ENCODE measurements at places on chromosomes 6 and 20.

- DNase-seq = no peak
Measured at GRCh38 chr6:149449831-149450678, 34.8 kb downstream of the ZC3H12D start.

- DNase-seq = no peak
Measured at GRCh38 chr20:41524980-41525613, 93.1 kb downstream of the CHD6 start.

DNA sequence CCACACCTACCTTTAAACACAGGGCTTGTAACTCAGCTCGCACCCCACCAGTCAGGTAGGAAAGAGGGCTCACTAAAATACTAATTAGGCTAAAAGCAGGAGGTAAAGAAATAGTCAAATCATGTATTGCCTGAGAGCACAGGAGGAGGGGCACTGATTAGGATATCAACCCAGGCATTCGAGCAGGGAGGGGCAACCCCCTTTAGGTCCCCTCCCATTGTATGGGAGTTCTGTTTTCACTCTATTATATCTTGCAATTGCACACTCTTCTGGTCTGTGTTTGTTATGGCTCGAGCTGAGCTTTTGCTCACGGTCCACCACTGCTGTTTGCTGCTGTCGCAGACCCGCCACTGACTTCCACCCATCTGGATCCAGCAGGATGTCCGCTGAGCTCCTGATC lies 657.2 kb downstream of the PRIM2 start:
- DNase-seq = no peak

DNA sequence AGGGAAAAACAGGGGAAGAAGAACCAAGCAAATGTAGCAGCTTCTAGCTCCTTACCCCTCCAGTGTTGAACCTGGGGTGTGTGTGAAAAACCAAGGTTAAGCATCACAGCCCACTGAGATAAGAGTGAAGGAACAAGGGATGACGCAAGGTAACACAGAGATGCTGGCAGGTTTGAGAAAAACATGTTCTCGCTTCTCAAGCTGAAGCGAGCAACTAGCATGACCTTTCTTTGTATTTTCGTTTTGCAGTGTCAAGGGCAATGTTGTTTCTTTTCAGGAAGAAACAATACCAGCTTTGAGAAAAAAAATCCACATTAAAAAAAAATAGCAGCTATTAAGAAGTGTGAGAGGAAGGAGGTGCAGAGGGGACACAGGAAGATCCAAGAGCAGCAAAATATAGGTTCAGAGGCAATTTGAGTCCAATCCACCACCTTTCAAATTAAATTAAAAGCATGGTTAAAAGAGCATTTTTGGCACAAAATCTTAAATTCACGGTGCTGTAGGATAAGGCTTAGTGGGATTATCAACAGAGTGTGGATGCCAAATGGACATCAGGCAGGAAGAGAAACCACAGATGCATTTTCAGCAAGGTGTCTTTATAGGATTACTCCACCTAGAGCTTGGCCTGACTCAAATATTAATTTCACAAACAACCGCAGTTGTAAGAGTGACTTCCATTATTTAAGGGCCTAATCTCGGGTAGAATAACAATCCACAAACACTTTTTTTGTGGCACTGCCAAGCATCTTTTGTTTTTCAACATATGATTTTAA lies 70.9 kb downstream of the SYNE1 start:
- DNase-seq = no peak

DNA sequence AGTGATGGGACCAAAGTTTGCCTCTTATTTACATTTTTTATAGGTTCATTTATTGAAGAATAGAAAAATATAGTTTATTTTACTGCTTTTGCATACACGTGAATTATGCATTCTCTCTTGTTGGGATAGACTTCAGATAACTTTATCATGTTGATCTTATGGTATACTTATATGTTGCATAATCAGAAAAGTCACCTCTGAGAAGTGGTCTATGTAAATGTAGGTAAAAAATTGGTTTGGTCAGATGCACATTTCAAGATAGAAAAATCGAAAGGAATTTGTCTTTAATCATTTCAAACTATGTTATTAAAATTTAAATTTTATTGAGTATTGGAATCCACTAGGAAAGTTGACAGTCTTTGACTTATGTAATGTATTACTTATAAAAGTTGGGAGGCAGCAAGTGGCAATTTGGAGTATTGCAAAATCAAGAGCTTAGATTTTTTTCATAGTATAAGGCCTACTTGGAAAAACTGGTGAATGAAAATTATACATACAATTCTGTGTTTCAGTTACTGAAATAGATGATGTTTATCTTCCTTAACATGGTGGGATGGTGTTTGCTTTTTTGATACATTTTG lies 2.4 kb downstream of the PHF3 start:
- no peak for DNase-seq

DNA sequence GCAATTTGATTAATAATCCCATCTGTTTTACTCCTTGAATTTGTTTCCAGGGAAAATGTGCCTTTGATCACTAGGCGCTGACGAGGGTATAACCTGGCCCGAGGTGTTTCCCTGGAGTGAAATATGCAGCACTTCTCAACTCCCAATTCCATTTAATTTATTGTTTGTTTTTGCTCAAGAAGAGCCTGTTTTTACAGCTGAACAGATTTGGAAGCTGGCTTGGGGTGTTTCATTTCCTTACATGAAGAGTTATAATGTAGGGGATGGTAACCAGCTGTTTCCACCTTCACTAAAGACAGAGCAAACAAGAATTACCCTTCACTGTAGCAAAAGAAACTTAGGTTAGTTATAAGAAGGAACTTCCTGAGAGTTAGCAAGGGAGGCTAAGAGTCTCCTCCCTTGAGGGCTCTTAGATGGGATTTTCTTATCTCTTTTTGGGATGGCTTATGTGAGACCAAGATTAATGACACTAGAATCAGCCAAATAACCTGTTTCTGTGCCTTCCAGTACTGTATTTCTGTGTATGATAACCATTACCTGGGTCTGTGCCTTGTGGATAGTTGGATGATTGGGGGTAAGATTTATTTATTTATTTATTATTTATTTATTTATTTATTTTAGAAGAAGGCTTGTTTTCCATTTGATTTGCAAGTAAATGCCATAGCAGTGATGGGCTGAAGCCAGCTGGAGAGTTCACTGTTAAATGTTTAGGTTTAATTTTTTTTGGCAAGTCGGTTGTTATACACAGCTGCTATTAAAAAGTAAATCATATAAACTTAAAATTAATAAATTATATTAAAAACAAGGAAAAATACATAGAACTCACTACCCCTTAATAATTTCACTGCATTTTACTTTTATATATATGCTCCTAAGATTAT lies 162.2 kb upstream of the BMP2 start:
- no peak for DNase-seq

DNA sequence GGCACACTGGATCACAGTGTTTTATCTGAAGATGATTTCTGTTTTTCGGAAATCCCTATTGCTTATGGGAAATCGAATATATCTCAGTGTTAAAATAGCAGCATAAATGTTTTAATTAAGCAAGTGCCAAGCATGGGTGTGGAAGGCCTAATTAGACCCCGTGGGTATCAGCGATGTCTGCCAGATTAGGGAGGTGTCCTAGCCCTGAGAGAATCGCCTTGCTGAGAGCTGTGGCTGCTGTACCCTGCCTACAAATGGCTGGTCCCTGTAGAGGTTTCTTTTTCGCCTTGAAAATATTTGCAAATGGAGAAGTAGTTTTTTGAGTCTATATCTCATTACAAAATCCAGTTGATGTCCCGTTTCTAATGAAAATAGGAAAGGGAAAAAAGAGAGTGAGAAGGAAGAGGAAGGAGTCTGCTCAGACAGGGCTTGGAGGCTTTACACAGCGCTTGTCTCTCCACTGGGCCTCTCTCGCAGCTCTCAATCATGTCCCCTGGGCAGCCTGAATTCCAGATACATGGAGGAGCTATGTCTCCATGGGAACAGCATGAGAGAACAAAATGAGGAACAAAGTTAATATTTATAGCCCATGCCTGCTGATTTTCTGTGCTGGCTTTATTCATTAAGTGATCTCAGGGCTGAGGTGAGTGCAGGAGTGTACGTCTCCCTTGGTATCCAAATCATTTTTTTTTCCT lies 35.2 kb upstream of the BCLAF1 start:
- DNase-seq = no peak

DNA sequence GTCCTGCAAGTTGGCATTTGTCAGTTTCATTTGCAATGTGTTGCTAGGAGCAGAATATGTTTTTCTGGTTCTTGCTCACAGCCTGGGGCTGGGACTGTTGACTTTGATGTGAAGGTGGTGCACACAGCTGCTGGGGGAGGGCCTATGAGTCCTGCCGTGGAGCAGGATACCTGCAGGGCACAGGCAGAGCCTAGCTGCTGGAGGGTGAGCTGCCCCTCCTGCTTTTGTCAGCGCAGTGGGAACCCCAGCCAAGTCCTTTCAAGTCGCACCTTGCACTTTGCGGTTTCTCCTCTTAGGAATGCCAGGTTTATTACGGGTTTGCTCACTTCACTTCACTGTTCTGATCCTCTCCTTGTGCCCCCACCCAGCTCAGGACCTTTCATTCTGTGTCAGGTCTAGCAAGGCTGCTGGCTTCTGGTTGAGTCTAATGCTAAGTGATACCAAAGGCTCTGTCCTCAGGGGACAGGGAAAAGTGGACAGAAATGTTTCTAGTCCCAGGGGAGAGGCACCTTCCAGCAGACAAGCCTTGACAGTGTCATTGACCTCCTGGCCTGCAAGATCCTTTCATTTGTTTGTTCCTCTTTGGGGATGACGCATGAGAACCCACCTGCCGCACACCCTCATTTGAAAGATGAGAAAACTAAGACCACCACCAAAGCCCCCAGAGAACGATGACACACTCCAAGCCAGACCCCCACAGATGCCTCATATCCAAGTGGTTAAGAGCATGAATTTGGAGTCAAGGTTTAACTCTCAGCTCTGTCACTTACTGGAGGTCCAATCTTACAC lies 2.7 kb upstream of the SPO11 start:
- no peak for DNase-seq

DNA sequence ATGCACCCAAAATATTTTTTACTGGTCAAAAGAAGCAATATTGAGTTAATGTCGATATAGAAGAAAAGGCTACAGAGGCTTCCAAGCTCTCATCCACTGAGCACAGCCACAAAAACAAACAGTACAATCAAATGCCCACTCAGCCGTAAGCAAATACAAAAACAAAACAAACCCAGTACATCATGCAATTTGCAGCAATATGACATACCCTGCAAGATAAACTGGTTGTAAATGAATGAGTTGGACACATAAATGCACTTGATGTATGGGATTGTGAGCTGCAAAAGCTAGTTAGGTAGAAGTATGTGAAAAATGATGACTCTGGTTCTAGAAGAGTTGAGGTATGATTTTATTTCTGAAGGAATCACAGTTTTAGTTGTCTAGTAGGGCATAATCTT lies 83.9 kb downstream of the SESN1 start:
- DNase-seq = no peak

DNA sequence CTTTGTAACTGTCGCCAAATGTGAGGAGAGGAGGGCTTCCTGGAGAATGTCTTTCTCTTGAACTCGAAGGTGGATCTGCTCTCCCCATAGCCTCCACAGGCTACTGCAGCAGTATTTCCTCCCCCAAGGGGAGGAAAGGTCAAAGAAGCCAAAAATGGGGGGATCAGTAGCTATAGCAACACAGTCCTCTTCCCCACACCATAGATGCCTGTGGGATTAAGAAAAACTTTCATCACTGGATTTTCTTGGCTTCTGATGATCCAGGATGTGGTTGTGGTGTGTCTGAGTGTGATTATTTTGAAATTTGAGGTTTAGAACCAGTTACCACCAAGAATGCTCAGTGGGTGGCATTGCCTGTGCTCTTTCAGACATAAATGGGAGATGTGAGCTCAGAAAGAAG lies 140.1 kb upstream of the SPACA1 start:
- DNase-seq = no peak

DNA sequence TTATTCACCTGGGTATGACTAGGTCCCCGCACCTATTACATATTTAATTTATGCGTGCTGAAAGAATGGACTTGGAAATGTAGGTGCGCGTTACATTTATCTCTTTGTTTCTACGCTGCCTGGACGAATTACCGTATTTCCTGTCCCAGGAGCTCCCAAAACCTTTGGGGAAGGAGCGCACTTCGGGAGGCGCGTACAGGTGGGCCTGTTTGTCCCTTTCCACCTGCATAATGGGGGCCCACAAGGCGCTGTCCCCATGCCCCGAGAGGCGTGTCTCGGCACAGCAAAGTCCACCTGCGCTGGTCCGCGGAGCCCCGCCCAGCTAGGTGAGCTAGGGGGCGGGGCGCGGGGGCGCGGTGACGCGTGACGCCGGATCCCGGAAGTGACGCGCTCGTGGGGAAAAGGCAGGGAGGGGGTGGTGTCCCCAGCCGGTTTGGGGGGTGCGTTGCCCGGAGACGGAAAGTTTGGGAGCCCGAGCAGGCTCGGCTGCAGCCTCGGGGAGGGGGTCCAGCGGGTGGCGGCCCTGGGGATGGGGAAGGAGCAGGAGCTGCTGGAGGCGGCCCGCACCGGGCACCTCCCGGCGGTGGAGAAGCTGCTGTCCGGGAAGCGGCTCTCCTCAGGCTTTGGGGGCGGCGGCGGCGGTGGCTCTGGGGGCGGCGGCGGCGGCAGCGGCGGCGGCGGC lies at the start of gene ANKS1A:
Gene ANKS1A, plus strand, starts transcription at position 382 of the 682 bp plus-strand sequence. Its CDS starts 148 bp downstream, at position 530.
- DNase-seq = peak; percentile 8

DNA sequence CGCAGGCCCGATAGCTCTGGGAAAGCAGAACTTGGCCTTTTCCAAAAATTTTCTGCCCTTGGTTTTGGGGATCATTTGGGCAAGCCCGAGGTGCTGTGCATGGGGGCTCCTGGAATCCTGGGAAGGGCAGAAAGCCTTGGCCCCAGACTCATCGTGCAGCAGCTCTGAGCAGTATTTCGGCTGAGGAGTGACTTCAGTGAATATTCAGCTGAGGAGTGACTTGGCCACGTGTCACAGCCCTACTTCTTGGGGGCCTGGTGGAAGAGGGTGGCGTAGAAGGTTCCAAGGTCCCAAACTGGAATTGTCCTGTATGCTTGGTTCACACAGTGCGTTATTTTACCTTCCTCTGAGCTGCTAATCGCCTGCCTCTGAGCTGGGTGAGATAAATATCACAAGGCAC lies 1.1 kb upstream of the BMP2 start:
- DNase-seq = no peak

- DNase-seq = no peak
Measured at GRCh38 chr20:61631751-61632150, 379.7 kb downstream of the CDH4 start.

GRCh38 chr6:44561060-44561623 lies 173.6 kb downstream of the CDC5L start:
- no peak for DNase-seq

DNA sequence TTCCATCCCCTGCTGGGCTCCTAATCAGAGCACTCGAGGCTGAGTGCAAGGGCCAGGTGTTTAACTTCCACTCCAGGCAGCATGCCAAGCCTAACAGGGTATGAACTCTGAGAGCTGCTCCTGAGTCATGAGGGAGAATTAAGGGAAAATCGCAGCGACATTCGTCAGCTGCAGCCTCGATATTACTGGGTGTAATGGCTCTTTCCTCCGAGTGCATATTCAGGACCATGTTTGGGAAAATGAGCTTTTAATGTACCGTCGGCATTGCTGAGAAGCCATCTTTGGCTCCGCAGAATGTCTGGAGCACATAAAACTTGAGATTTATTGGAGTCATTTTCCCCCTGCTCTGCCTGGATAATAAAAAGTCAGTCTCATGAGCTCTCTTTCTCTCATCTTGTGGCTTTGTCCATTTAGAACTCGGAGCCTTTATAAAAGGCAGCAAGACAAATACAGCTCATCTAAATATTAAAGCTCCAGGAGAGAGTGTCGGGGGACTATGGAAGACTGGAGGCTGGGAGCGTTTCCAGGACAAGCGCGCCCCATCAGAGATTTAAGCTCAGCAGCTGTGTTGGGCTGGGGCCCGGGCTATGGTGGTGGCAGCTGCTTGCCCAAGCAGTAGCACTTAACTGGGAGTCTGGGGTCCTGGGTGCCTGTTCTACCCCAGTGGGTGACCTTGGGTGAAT lies 103.7 kb downstream of the TOX2 start:
- DNase-seq = no peak

GRCh38 chr6:148451690-148452089 lies 109.1 kb downstream of the SASH1 start:
- DNase-seq = no peak
